ENCODE measurements at places on chromosomes 6 and 20.

- no peak for DNase-seq
These were observed 115.8 kb downstream of the FOXO3 start for GRCh38 chr6:108676555-108676954.

DNA sequence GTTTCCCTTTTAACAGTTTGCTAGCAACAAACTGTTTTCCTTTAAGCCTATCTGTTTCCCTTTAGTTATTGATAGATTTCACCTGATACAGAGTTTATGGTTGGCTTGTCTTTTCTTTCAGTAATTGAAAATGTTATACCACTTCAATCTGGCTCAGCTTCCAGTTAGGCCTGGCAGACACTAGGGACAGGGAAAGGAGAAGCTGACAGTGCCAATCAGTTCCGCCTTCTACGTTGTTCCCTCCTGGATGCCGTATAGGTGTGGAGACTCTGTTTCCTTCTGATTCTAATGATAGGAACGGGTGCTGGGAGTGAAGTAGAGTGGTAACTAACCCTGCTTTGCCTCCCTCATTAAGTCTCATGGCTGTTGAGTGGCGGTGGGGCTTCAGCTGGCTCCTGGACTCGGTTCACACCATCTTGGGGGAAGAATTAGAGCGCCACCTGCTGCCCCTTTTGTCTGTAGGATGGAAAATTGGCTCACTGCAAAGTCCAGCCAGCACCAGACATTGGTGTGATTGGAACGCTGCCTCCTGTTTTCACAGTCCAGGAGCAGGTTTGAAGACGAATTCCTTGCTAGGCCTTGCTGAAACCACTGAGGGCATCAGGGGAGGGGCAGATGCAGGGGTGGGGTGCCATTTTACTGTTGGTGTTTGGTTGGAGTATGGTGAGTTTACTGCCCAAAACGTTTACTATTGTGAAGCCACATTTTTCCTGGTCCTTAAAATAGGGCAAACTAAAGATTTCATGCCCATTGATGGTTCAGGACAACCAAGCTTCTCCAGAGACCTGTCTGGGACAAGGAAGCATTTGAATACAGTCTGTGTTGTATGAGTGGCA is 1729.5 kb downstream of the GRIK2 start:
- DNase-seq = peak; percentile 22

GRCh38 chr20:18852318-18852717 is 38.7 kb downstream of the SCP2D1 start:
- no peak for DNase-seq

DNA sequence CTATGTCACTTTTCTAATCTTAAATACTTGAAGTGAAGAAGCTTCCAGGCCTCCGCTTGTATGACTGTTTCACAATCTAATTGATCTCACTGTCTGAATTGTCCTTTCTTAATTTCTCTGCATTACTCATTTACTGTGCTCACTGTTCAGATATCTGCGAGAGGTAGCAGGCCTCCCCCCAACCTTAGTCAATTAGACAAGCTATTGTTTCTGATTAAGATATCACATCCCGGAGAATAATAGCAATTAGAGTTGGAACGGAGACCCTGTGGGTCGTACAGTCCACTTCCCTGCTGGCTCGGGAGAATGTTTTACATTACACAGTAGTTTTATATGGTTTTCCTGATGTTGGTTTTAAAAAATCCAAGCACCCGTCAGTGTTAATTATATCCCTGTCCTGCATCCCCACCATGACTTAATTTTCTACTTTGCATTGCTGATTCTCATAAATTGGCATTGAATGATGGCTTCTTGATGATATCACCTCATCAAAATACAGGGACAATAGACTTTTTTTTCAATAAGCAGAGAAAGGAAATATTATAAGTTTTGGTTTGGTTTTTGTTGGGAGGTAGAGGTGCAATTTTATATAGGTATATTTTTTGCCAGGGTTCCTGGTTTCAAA is 178.7 kb upstream of the TSHZ2 start:
- no peak for DNase-seq

DNA sequence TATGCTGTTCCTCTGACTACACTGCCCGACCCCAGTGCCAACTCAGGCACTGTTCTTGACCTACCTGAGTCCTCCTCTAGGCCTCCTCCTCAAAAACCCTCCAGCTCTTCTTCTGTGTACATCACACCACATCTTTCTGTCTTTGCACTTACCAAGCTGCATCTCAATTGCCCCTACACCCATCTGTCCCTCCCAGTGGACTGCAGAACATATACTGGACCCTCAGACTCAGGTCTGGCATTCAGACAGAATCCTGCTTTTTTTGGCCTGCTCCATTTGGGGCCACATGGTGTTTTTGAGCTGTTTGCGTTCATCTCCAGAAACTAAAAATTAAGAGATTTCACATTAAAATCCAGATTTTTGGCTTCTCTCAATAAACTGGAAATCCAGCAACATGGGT is 23.2 kb upstream of the YWHAB start:
- no peak for DNase-seq

DNA sequence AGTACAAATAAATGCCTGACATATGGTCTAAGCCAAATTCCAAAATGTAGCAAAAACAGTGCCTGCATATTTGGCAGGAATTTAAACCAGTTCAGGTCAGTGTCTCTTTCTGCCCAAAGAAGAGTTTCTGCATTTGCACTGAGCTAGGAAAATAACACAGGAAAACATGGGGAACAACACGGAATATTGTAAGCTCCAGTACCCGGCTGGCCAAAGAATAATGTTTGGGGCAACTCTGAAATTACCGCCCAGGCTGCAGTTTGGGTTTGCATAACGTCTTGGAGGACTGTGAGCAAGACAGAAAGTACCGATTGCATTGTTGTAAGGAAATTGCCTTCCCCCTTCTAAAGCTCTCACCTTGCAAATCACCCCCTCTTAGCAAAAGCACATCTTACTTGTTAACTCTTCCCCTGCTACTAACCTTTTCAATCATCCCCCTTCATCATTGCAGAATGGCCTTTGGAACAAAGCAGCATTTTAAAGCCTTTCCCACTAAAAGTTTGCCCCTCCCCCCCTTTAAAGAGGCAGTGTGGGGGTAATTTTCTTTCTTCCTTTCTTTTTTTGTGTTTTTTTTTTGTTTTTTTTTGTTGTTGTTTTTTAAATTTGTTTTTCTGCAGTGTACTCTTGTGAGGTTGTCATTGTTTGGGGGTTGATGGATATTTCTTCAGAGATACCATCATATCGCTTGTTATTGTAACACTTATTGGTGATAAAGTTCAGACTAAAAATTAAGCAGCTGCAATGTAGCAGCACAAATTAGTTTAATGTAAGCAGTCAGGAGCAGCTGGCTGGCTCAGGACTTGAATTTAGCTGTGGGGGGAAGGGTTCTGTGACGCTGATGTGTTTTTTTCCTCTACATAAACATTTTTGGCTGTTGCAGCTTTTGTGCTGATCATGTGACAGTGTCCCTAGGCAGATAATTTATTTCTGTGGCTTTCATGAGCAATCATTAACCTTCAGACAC is 100.0 kb upstream of the CITED2 start:
- no peak for DNase-seq

- no peak for DNase-seq
These were observed 180.5 kb downstream of the PDE7B start for GRCh38 chr6:136031982-136032381.

Measured in posterior cingulate gyrus (tissue), 11 donors.